ENCODE measurements at places on chromosomes 7 and 10.

GRCh38 chr7:86958380-86958779 is 101.1 kb downstream of the ELAPOR2 start:
- DNase-seq = no peak

GRCh38 chr7:44132039-44132438 is 8.7 kb upstream of the POLD2 start:
- no peak for DNase-seq

DNA sequence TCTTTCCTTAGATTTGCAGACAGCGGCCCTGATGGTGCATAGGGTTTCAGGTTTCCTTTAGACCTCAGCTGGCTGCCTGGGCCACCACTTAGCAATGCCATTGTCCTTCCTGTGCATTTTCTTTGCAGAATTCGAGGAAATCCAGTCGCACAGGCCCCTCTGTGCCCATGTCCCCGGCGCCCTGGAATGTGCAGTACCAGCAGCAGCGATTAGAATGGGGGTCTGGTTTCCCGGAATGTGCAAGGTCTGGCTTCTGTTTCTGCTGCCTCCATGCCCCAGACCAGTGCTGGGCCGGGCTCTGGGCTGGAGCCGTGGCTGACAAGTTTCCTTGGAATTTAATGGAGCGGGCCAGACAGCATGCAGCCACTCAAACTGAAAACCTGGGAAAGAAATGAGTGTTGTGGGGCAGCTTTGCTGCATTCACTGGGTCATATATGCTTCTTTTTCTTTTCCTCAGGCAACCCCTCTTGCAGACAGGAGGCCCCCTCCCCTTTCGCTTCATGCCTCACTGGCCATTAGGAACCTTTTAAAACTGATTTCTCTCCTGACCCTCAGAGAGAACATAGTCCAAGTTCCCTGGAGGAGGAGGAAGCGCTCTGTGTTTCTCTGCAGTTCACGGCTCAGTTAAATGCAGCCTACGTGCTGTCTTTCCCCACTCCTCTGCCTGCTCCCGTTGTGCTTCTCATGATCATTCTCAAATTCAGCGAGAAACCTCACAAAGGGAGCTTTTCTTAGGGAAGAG is 14.4 kb downstream of the HTRA1 start:
- DNase-seq = no peak

DNA sequence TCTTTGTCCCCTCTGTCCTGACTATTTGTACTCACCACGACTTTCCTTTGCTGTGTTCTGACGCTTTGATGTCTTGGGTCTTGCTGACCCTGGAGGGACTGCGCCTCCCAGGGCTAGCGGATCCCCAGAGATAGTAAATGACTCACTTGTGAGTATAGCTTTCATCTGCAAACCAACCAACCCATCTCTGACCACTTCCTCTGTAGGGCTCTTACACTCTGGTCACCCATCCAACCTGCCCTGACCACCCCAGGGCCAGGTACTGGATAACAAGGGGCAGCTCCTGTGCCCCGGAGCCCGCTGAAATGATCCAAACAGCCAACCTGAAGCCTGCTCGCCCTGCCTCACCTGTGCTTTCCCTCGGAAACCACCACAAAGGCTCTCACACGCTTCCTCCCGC is 125.2 kb upstream of the CARD11 start:
- DNase-seq = no peak

DNA sequence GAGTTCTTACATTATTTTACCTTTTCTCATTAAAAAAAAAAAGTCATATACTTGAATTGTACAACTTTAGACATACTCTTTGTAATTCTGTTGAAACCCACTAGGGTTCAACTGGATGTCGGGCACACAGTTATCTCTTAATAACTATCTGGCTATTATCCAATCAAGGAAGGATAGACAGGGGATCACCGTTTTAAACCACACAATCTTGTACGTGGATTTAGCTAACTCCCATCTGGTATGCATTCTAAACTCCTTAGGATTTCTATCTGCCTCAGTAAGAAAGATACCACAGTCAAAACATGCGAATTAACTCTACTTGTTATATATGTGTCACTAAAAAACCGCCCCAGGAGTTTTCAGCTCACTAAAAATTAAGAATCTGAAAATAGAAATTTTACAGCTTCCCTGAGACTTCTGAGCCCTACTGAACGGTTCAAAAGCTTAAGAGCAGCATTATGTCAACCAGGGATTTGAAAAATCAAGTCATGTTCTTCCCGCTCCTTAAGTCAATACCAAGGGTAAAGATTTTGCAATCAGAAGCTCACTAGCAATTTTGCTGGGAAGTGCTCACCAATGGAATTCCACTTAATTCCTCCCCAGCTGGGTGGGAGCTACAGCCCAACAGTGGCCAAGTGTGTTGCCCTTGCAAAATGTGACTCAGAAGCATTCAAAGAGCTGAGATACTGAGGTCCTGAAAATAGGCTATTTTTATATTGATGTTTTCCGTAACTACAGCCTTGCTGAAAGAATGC is 267.0 kb downstream of the FRMD4A start:
- peak; percentile 38 for DNase-seq

DNA sequence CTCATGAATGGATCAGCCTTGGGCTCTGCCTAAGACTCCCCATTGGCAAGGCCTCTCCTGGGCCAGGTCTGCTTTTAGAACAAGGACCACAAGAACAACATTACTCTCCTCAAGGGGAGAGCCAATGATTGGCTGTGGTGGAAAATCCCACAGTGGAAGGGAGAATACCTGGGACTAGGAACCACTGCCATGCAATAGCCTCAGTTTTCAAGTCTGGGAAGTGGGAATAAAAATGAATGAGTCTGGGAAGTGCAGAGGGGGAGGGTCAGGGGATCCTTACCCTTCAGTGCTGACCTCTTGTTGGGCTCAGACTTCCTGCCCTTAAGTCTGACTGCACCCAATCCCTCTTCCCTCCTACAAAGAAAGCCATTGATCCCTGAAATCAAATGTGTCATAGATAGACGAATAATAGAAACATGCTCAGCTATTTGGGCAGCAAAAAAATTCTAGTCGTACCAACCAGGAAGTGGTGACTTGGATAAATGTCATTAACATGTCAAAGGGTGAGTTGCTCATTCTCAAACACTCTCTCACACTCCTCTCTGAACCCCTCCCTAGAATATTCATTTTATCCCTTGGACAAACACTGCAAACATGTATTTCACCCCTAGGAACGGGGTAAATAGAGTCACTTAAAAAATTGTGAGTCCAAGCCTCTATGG is 123.6 kb downstream of the SH3PXD2A start:
- DNase-seq = no peak

DNA sequence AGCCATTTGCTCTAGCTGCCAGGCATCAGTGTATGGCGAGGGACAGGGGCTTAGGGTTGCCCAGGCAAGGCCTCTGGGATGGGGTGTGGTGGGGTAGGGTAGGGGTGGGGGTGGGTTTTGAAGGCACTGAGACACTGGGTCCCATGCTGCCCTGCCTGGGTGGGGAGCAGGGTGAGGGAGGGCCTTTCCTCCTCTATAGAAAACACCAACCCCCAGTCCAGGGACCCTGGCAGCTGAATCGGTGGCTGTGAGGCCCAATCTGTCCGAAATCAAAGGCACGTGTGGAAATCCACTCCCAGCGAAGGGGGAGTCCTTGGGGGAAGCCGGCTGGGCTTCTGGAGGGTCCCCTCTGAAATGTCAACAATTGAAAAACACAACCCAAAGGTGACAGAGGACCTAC is 106.4 kb downstream of the NEURL1 start:
- DNase-seq = no peak

- no peak for DNase-seq
Measured at GRCh38 chr10:108424656-108425055, 1260.2 kb upstream of the SORCS1 start.

GRCh38 chr7:138753610-138754009 is 44.2 kb upstream of the TMEM213 start:
- DNase-seq = no peak

DNA sequence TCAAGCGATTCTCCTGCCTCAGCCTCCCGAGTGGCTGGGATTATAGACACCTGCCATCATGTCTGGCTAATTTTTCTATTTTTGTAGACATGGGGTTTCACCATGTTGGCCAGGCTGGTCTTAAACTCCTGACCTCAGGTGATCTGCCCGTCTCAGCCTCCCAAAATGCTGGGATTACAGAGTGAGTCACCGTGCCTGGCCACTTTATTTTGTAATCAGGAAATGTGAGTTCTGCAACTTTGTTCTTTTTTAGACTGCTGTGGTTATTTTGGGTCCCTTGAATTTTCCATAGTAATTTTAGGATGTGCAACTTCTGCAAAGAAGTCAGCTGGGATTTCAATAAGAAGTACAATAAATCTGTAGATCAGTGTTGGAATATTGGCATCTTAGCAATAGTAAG is 96.8 kb downstream of the CYTH3 start:
- no peak for DNase-seq

- no peak for DNase-seq
Measured at GRCh38 chr7:5278766-5279165, 4.0 kb upstream of the SLC29A4 start.

DNA sequence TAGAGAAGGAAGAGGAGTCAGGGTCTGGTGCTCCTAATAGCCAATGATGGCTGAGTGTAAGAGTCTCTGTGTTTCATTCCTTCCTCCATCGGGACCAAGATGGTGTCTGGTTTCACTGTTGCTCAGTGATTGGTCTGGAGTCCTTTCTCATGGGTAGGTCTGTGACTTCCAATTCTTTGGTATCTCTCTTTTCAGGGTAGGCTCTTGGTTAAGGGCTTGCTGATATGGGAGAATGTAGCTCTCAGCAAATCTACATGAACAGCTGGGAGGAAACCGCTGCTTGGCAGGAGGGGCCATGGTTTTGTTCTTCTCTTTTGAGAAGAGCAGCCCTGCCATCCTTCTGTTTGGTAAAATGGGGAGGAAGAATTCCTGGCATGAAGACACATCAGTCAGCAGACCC is 209.1 kb upstream of the PODXL start:
- DNase-seq = no peak

DNA sequence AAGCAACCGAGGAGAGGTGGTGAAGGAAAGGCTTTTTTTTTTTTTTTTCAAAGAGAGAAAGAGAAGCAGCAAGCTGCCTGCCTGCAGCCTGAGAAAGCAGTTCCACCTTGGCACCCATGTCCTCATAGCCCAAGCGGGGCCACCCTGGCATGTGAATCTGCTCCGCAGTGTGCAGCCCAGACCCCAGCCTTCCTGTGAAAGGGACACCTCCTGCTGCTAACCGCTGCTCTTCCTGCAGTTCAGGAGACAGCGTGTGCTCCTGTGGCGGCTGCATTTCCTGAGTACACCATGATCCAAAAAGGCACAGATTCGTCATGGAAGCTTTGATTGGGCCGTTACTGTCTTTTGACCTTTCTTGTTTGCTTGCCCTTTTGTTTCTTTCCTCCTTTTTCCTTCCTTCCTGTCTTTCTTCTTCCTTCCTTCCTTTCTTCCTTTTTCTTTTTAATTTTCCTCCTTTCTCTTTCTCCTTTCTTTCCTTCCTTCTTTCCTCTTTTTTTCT is 38.1 kb downstream of the IKZF1 start:
- no peak for DNase-seq

DNA sequence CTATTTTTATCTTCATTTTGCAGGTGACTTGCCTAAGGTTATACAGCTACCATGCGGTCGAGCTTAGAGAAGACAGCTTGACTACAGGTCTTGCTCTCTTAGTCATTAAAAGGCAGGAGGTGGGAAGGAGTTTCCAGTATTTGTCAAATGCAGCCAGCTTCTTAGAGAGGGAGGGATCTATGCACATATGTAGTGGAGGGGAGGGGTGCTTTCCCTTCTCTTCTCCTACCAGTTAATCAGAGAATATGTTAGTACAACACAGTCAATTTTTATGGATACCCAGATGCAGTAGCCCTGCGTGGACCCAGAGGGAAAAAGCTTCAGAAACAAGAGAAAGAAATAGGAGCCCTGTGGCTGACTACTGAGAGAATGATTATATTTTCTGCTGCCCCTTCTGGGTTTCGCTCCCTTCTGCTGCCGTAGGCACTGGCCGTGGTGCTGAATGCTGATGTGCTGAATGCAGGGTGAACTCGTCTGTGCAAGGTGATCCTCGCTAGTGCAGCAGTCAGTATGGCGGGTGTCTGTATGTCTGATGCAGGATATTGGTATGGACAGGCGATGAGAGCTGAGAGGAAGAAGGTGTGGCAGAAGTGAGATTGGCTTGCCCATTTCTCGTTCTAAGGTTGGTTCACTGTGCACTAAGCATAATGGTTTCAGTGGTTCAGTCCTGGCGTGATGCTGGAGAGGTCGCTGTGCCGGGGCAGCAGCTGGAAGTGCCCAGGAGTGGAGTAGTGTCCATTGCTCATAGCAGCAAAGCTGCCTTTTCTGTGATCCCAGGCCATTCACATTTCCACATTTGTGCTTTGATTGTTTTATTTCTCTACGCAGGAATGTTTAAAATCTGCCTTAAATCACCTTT is 189.2 kb upstream of the PODXL start:
- DNase-seq = no peak

GRCh38 chr7:107982918-107983389 is 20.0 kb downstream of the LAMB1 start:
- DNase-seq = no peak

DNA sequence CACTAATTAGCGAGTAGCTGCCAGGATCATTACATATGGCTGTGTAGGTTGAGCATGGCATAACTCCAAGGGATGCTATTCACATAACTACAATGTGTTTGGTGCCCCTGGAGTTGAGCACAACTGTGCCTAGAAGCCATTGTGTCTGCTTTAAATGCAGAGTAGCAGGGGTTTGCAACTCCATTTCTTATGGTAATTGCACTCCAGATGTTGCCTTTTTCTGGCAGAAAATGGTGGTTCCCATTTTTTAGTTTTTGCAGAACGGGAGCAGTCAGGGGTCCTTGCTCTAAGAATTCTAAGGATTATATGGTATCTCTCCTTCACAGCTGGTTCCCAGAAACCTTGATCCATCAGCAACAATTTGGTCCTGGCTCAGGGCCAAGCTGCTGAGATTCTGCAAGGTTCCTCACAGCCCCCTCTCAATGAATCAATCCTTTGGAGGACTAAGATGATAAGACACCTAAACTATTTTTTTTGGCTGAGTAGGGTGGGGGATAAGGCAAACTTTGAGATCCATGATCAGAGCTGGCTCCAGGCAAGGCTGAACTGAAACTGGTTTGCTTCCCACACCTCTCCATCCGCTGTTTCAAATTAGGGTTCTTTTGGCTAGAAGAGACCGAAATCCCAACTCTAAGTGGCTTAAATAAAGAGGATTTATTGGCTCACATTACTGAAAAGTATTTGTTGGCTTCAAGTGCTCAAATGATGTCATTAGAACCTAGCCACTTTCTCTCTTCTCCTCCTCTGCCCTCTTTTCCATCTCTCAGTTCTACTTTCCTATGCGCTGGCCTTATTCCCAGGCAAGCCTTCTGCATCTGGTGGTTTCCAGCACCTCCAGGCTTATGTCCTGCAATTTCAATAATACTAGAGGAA is 97.5 kb upstream of the CCDC6 start:
- peak; percentile 54 for DNase-seq

- no peak for DNase-seq
Measured at GRCh38 chr7:45027774-45028114, 27.7 kb downstream of the CCM2 start.

- DNase-seq = no peak
Measured at GRCh38 chr10:119365773-119366599, 158.6 kb downstream of the GRK5 start.

DNA sequence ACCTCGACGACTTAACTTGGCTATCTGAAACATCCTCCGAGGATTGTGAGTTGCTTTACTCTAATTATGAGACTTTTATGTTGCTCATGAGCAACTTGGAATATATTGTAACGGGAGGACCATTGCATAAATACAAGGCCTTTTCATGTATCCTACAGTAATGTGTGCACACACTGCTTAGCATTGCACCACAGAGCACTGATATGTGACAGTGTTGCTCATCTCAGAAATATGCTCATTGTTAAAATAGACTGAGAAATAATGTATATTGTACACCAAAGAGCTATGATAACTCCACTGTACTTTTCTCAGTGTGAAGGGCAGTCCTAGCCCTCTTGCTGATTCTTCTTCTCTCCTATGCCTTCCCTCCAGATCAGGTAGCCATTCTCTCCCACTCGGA is 102.8 kb upstream of the CDK13 start:
- no peak for DNase-seq
